ENCODE measurements at places on chromosomes 2 and 18.

GRCh38 chr2:22784566-22784965 lies 600.4 kb upstream of the KLHL29 start:
- no peak for DNase-seq

DNA sequence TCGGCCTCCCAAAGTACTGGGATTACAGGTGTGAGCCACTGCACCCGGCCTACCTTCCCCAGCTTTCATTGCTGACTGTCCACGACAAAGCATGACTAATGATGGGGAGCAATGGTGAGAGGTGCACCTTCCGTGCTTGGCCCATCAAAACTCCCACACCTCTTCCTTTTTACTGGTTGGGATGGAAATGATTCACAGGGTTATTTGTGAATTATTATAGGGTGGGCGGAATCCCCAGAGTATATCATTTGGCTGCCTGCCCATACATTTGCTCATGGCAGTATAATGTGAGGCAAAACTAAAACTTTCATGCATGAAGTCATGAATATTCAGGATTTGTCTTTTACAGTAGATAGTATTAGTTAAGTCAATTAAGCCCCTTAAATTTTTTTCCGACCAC lies 334.2 kb upstream of the NETO1 start:
- DNase-seq: no peak

- DNase-seq: no peak
Observed at GRCh38 chr18:42187611-42188380, 232.8 kb downstream of the PIK3C3 start.

DNA sequence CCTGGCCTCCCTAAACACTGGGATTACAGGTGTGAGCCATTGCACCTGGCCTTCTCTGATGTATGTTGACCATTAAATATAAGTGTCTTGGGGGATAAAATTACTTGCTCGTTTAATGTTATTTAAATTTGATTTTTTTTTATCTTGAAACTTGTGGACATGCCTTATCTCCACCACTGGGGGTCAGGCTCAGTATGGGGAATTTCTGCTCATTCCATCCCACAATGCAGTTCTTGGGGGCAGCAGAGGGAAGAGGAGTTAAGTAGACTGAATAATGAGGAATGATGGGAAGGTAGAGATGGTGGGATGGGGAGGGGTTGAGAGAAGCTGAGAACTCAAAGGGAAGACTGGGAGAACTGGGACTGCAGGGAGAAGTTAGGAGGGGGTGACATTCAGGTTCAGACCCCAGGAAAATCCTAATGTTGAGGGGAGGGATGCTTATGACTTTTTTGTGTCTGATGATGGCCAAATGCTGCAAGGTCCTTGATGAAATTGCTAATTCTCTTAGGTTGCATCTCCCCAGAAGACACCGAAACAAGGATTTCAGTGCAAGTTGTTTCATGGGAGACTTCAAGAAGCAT lies 174.2 kb downstream of the MIB1 start:
- peak; percentile 10 for DNase-seq

- no peak for DNase-seq
Observed at GRCh38 chr2:197308996-197309690, 1.4 kb downstream of the ANKRD44 start.

Data from stromal cell of bone marrow (primary cell).